SHP77 (cell line): ENCODE measurements at places on chromosomes 7 and 10.

GRCh38 chr7:17769918-17770317 is 170.4 kb downstream of the SNX13 start:
- DNase-seq: peak; percentile 79

- no peak for DNase-seq
Measured at GRCh38 chr10:29277296-29277695, 11.6 kb upstream of the LYZL1 start.

DNA sequence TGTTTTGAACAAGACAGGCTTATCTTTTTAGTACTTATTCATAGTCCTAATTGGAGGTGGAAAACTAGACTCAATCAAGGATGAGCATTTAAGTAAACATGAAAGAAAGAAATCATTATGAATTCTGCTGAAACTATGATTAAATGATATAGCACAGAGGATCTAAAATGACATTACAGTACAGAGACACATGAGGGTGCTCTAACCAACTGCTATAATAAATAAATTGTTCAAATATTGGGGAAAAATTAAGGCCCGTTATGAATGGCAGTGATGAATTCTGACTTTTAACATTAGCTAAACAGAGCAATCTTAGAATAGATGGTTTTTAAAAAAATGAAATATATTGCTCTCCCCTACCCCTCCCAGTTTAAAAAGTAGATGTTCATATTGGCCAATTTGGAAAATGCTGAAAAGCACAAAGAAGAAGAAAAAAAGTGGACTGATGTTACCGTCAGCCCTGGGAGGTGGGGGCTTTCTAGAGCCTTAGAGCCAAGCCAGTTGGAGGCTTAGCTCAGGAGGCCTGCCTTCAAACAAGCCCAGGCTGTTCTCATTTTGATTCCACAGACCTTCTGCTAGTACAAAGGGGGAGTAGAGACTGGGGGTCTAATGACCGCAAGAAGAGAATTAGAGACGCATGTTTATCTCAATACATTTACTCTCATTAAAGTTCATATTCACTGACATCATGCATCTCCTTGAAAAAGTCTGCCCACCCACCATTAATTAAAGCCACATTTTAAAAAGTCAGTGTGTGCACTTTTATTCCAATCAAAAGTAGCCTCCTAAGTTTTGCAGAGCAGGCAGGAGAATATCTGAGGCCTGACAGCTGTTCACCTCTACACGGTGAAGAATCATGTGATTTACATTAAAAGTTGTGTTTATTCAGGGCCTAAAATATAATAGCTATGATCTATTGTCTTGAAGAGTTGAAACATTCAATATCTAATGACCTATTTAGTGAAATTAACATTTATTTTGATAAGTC is 10.0 kb downstream of the WNT2 start:
- no peak for DNase-seq

GRCh38 chr7:112419543-112420130 is 30.6 kb upstream of the IFRD1 start:
- no peak for DNase-seq

- DNase-seq: no peak
Measured at GRCh38 chr7:43394441-43395130, 188.3 kb upstream of the STK17A start.

DNA sequence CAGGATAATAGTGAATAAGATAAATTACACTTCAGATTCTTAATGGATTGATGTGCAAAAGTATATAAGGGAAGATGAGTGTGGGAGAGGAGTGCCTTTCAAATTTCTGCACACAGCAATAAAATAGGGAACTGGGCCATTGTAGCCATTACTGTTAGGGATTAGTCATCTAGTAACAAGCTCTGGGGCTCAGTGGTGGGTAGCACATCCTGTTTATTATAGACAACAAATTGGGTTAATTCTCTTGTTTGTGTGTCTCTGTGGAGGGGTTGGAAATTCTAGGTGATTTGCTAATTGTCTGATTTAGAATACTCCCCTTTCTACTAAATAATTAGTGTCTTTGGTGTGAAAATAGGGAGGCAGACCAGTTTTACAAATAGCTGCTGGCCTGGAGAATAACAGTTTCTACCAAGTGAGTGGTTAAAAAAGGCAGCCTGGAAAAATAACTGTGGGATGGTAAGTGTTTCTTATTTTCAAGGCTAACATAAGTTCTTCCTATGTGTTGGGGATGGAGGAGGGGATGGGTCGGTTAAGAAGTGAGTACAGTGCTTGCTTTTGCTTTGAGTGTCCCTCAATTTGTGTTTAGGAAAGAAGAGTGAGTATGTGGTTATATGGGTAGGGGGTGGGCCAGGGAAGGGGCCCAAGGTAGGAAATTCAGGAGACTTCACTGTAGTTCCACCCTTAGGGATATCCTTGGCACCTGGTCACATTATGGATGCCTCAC is 43.3 kb upstream of the TMEM248 start:
- DNase-seq: no peak

- no peak for DNase-seq
Measured at GRCh38 chr10:8059191-8059936, 4.9 kb downstream of the GATA3 start.

DNA sequence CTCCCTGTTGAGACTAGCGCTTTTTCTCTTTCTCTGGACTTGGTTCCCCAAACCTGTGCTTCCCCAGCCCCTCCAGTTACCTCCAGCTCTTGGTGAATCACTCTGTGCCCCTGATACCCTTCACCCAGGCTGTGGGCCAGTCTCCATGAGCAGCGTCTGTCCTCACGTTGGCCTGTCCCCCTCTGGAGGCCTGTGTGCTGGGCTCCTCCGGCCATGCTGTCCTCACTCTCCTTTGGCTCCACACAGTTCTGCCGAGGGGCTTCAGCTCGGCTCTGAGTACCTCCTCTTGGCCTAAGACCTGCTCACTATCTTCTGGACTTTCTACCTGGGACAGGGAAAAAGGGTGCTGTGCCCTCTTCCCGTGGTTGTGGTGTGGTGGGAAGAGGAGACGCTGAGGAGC is 140.2 kb upstream of the TNS3 start:
- DNase-seq: no peak

- no peak for DNase-seq
Measured at GRCh38 chr7:112014347-112014746, 191.9 kb downstream of the DOCK4 start.

DNA sequence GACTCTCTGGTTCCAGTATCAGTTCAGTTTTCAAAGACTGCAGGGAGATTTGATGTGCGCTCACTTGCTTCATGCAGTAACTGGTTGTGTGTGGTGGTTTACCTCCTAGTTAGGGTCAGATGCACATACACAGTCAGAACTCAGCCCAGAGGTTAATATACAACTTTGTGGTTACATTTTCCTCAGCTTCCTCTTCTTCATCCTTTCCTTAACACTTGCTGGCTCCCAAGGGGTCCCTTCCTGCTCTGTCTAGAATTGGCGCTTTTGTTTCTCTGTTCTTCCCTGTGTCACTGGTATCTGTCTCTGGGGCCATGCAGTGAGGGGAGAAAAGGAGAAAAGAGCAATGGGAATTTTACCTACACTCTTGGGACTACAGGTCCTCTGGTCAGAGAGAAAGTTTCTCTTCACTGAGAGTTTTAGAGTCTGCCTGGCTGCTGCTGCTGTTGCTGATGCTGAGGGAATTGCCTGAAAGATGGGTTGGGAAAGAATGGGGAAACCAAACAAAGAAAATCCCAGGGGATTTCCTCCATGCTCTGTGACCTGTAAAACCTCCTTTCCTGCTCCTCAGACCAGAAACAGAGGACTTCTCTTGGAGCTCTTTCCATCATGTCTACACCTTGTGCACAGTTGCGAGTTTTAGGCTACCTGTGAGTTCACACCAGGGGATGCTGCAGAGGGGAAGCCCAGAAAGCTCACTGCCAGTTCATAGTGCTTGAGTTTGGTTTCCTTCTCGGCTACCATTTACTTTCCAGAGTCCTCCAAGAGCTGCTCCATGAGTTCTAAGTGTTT is 74.6 kb downstream of the WDFY4 start:
- no peak for DNase-seq

- DNase-seq: no peak
Measured at GRCh38 chr7:87341441-87341840, 4.0 kb upstream of the CROT start.

DNA sequence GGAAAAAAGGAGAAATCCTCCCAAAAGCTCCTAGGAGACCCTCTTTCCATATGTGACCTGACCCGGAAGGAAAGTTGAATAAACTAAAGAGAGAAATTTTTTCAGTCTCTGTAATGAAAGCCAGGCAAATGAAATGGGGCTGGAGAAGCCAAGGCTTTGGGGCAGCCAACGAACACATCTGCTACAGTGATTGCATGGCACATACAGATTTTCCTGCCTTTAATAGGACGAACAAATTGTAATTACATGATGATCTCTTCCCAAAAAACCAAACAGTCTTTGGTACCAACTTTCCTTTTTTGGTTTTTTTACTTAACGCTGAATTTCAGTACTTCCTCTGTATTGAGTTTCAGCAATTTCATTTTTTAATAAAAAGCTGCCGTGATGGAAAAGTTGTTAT is 23.5 kb upstream of the PTN start:
- no peak for DNase-seq

- peak; percentile 81 for DNase-seq
Measured at GRCh38 chr7:157010588-157011332, at the start of gene MNX1. Gene MNX1, minus strand, starts transcription at chr7:157010663. Its CDS starts 313 bp downstream, at chr7:157010350.

- DNase-seq: no peak
Measured at GRCh38 chr10:62475551-62475950, 101.4 kb downstream of the ZNF365 start.

GRCh38 chr10:76337641-76338040 is 906.2 kb downstream of the LRMDA start:
- DNase-seq: no peak

DNA sequence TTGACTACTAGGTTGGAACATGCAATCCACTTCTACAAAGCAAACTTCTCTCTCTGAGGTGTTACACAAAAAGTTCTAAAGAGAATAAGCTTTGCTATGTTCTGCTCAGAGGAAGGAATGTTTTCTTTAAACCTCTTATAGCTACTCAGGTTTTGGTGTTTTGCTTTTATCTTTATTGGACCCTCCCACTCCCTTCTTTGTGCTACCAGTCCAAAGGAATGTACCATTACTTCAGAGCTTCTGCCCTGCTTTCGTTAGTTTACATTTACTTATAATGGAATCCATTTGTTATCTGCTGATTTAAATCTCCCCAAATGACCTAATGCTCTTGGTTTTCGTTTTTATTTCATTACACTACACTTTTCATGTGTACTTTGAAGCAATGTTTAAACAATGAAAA is 154.9 kb downstream of the ATE1 start:
- DNase-seq: no peak

DNA sequence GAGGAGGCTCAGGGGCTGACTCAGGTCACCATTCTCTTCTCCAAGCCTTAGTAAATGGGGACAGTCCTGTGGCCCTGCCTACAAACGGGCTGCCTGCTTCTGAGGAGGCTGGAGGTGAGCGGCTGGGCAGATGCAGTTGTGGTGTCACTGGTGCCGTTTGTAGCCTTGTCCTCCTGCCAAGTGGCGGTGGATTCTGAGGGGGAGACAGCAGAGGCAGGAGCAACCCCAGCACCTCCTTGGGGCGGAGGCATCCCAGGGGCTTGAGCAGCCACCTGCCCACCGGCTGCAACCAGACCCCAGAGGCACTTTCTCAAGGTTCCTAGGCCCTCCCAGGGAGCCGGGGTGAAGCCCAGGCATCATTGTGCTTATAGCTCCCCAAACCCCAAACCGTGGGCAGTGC is 112.5 kb downstream of the ZMIZ1 start:
- DNase-seq: no peak

DNA sequence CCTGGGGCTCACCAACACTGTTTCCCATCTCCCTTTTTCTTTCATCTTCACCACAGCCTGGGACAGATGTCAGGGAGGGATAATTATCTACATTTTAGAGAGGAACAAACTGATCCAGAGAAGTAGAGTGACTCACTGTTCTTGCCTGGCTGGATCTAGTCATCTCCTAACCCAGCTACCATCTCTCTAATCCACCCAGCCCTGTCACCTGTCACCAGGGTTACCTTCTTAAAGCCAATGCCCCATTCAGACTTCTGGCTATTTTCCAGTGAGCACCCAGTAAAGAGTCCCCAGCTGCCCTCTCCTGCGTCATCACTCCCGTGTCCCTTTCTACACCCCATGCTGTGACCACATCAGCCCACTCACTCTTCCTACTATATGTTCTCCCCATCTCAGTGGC is 68.4 kb upstream of the DUSP5 start:
- peak; percentile 50 for DNase-seq

GRCh38 chr7:20412032-20412431 is 81.3 kb downstream of the ITGB8 start:
- no peak for DNase-seq

DNA sequence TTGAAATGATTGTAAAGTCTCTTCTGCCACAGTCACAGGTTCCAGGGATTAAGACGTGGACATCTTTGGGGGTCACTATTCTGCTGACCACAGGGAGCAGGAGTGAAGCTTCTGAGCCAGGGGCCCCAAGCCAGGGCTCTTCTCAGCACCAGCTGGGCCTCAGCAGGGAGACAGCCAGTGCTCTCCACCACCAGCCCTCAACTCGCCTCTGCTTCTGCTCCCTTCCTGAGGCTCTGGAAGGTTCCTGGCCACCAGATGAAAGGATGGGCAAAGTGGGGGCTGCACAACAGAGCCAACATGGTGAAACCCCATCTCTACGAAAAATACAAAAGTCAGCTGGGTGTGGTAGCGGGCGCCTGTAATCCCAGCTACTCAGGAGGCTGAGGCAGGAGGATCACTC is 11.2 kb upstream of the CRYGN start:
- DNase-seq: no peak
